Smooth muscle cell of the brain vasculature (primary cell): ENCODE measurements at places on chromosomes 12 and 14.

DNA sequence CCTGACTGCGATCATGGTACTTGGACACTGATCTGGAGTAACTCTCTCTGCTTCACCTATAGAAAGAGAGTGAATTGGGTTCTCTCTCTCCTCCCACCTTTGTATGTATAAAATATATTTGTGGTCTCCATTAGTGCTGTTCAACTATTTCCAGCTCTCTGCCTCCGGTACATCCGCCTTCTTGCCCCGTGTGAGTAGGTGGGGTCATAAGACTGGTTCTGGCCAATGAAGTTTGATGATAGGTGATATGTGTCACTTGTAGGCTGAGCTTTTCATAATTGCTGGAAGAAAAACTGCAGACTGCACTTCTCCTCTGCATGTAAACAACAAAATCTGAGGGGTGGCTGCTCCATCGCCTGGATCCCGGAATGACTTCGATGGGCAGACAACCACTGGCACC lies 210.4 kb downstream of the EXOC5 start:
- DNase-seq, result no peak

GRCh38 chr12:34287437-34287836 lies 265.1 kb downstream of the ALG10 start:
- no peak for DNase-seq

- no peak for DNase-seq
These were observed 16.5 kb upstream of the SEL1L start for GRCh38 chr14:81550001-81550637.

DNA sequence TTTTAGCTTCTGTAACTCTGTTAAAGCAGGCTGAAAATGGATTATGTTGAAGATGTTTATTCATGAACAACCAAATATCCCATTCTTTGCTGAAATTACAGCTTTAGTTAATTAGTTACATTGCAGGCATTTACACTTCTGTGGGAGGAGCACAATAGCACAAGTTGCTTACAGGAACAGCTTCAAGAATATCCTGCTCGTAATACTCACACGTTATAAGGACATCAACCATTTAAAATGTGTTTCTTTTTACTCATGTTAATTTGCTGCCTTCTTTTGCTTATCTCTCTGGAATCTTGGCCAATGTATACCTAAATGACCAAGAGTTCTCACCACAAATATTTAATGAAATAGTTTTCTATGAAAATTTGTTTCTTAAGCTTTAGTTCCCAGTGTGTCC lies 305.2 kb upstream of the SYT1 start:
- no peak for DNase-seq

DNA sequence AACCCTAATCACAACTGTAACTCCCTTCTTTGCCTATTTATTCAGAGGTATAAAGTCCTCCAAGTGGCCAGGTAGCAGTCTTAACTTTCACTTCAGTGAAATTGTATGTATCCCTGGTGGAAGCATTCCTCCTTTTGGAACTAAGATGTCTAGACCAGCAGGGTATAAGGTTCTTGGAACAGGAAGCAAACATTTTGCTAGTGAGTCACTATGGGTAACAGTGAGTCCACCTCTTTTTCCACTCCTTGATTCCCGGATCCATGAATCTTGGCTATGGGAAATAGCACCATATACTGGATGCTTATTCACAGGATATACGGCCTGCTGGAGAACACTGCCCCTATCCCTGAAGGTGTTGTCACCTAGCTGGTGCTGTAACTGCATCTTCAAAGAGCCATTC lies 80.2 kb downstream of the KCNA5 start:
- DNase-seq, result no peak

- no peak for DNase-seq
These were observed 95.6 kb upstream of the NRXN3 start for GRCh38 chr14:78074561-78074960.

- DNase-seq, result no peak
These were observed 140.7 kb upstream of the PWP1 start for GRCh38 chr12:107544937-107545336.

DNA sequence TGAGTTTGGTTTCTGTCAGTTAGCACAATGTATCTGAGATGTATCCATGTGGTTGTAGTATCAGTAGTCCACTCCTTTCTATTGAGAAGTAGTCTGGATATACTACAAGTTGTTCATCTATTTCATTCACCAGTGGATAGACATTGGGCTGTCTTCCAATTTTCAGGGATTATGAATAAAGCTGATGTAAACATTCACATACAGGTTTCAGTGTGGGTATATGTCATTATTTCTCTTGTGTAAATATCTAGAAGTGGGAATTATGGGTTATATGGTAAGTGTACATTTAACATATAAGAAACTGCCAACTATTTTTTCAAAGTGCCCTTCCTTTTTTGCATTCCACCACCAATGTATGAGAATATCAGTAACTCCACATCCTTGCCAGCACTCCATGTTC lies 35.9 kb downstream of the PHLDA1 start:
- no peak for DNase-seq

GRCh38 chr12:9999016-9999415 lies at the start of gene CLEC1B:
Gene CLEC1B, minus strand, starts transcription at chr12:9999121. Its CDS starts 21 bp downstream, at chr12:9999100.
- DNase-seq, result no peak

DNA sequence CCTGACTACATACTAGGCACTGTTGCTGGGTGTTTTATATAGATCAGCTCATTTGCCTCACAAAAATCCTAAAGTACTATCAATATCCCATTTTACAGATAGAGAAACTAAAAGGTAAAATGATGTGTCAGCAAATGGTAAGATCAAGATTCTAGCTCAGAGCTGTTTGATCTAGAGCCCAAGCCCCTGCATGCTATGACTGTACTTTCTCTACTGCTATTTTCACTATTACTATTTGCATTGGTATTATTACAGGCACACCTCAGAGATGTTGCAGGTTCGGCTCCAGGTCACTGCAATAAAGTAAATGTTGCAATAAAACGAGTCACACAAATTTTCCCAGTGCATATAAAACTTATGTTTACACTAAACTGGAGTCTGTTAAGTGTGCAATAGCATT lies 10.9 kb downstream of the ISCU start:
- no peak for DNase-seq

DNA sequence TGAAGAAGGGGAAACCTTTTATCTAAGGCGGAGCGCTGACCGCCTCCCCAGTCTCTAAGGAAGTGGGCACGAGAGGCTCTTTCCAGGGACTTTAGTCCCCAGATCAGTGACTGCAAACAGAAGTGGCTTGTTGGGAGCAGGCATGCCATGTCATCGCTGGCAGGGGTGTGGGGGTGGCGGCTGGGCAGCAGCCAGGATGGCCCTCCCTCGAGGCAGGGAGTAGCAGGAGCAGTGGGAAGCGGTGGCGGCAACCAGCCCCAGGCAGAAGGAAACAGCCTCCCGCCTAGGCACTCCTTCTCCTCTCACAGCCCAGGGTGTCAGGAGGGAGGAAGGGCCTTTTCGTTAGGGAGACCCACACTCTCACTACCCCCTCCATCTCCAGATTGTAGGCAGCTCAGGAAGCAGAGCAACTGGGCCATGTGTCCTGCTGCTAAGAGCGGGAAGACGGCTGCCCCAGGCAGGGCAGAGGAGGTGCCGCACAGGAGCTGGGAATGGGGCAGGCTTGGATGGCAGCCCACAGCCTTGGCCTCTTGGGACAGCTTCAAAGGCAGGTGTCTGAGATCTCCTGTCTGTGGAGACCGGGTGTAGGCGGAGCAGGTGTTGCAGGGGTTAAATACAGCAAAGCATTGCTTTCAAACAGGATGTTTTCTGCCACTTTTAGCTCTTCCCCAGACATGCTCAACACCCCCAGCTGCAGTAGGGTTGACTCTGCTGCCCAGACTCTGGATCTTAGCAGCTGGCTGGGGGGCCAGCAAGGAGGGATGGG lies 21.8 kb downstream of the VDR start:
- DNase-seq, result no peak

DNA sequence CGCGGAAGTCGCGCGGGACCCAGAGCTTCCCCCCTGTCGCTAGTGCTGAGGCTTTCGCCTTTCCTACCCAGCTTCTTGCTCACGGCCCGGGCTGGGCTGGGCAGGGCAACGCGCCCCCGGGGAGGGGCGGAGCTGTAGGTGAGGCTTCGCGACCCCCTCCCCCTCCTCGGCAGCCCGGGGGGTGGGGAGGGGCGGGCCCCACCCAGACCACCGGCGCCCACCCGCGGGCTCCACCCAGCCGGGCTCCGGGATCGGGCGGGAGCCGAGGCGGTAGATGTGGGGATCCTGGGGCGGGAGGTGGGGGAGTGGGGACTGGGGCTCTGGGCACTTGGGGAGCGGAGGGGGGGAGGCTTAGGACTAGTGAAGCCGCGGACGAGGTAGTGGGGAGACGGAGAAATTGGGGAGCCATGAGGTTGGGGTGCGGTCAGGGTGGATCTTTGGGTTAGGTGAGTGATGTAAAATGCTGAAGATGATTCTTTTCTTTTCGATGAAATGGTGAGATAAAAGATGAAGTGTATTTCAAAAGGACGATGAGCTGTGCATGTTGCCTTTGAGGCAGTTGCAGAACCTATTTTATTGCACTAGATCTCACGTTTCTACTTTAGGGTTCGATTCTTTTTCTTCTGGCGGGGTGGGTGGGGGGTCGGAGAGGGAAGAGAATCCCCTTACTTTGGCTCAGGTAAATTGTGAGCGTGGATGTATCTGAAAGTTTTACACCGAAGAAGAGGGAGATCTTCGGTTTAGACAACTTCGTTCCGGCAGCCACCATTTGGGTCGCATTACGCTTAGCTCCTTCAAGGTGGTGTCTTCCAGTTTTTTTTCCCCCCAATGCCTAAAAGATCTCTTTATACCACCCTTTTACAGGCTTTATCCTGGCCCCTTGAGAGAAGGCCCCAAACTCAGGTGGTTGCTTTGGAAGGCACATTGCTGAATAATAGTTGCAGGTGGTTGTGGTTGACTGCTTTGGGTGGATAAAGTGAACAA lies 619 bp downstream of the ERC1 start:
- no peak for DNase-seq
